ENCODE measurements at places on chromosomes 4 and X.

- no peak for DNase-seq
Observed at GRCh38 chrX:130691576-130691975, 211.4 kb downstream of the ENOX2 start.

GRCh38 chr4:149605601-149606378 is 209.9 kb downstream of the IQCM start:
- DNase-seq = no peak

DNA sequence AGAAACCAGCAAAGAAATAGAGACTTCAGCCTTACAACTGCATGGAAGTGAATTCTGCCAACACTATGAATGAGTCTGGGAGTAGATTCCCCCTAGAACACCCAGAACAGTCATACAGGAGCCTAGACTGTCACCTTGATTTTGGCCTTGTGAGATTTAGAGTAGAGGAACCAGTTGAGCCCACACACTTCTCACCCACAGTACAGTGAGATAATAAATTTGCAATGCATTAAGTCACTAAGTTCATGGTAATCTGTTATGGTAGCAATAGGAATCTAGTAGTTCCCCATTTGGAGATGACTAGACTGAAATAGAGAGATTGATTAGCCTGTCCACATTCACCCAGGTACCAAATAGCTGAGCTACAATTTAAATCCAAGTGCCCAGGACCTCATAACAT is 59.0 kb downstream of the FAM13A start:
- DNase-seq = no peak

- DNase-seq = no peak
Observed at GRCh38 chr4:57168982-57169381, 58.8 kb upstream of the IGFBP7 start.

All from AML-193 (cell line).